ENCODE measurements at places on chromosomes 2 and 18.

DNA sequence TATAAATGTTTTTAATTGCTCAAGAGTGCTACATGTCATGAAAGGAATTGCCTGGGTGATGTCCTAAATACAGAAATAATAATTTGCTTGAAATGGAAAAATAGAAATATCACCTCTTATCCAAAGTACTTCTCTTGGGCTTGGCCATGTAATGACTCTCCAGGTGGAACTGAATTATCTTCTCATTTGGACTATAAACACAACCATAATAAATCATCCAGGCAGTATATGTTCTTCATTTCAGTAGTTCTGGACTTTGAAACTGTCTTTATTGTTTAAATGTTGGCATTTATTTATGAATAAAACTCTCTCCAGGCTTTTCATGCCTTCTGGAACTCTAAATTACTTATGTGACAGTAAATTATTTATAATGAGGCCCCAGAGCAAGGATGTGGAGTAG, 40.5 kb downstream of the OXER1 start:
- DNase-seq, result no peak

DNA sequence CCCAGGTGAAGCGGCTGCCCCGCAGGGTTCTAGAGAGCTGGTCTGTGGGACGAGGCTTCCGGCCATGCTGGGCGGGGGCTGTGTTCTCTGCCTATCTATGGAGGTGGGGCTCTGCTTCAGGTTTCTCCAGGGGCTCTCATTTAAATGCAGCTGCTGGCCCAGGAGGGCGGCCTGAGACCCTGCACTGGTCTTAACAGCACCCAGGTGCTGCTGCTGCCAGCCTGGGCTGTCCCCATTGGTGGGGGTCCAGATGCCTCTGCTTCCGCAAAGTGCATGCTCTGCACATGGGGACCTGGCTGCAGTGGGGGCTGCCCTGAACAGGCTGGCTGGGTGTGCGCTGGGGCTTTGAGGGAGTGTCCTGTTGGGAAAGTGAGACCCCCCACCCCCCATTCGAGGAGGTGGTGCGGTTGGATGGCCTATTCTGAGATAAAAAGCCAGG, 29.7 kb upstream of the ALLC start:
- no peak for DNase-seq

- no peak for DNase-seq
Observed at GRCh38 chr2:149400997-149401396, 70.6 kb downstream of the LYPD6 start.

DNA sequence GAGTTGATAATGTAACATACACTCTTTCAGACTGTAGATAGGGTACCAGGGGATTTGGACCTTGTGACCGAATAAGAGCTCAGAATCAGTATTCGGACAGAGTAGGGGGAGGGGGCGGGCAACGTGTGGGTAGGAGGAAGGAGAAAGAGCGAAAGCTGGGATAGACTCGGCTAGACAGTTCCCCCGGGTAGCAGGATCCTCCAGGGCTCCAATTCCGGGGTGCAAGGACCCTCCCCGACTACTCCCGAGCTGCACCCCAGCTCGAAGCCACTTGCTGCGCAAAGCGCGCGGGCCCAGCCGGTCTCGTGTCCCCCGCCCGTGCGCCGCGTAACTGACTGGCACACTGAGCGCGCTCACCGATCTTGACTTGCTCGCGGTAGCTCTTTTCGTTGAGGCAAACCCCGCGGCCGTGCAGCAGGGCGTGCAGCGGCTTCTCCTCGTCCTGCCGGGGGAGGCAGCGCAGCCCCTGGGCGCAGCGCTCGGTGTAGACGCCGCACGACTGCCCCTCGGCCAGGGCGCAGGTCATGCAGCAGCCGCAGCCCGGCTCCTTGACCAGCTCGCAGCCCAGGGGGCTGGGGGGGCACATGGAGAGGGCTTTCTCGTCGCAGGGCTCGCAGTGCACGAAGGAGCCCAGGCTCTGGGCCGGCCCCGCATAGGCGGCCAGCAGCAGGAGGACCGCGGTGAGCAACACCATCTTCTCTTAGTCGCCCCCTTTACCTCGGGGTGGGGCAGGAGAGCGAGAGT, 1.1 kb downstream of the IGFBP5 start:
- DNase-seq, result no peak

DNA sequence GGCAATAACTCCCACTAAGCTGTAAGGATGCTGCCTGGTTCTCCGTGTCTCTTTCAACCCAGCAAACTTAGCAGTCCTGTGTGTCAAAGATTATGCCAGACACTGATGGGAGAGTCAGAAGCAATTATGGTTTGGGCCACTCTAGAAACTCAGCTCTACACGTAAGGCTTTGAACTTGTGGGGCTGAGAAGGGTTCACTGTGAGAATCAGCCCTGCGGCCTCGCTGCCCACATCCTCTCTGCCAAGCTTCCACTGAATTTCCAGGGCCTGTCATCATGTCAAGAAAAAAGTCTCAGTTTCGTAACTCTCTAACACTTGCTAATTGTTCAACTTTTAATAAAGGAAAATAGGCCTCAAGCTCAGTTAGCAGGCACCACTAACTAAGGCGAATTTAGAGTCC, 308.8 kb upstream of the LYPD1 start:
- DNase-seq, result no peak

DNA sequence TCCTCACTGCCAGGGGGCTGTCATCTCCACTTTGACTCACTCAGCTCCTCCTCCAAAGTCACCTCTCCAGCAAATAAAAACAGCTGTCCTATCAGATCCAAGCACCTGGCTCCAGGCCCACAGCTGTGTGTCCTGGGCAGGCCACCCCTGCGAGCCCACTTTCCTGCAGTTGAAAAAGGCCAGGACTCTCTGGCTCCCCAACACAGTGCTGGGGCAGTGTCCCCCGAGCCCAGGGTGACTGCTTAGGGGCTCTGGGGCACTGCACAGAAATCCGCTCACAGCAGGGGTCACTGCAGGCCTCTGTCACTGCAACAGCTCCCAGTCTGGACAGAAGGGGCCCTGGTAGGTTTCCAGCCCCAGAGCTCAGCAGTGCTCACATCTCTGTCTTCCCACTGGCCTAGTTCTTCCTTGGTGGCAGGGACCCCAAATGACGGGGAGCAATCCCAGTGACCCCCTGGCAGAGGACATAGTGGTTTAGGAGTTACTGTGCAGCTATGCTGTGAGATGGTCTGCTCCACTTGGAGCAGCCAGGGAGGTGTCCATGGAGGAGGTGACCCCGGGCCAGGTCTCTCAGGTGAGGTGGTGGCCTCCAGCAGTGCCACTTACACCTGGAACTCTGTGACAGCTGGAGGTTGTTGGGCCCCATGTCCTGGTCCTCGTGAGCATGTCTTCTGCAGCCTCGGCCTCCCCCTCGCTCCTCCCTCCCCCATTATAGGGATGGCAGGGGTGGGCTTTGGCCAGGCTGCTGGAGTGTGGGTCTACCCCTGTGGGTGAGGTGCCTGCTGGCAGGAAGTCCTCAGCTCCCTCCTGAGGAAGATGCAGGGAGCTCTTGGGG, 35.5 kb downstream of the HS6ST1 start:
- DNase-seq, result no peak

GRCh38 chr2:88582030-88582429, 45.2 kb downstream of the EIF2AK3 start:
- no peak for DNase-seq

DNA sequence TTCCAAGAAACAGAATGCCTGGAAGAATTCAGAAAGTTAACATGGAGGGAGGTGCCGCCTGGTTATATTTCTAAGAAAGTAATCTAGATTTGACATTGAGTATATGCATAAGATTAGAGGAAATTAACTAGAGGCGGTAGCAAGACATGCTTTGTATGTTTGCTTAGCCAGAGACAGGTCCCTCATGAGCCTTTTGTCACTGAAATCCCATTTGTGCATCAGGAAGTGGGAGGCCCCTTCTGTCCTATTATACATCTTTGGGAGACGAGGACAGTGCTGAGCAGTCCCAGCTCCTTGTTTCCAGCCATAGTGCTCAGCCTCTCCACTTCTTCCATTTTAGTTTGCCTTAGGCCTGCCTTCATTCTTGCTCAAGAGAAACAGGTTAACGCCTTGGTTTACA, 115.4 kb upstream of the LHCGR start:
- DNase-seq, result no peak

DNA sequence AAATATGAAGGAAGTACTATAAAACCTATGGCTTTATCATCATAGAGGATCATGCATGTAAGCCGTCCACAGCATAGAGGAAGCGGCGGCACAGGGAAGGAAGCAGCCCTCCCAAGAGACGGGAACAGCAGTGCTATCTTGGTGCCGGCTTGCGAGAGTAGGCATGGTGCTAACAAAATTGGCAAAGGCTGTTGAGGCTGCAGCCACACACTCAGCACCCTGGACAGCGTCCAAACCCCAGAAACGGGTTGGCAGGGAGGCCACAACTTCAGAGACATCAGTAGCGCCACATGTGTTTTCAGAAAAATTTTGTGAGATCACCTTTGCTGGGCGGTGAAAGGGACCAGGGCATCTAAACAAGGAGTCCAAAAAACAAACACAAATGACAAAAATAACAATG, 37.7 kb downstream of the NETO1 start:
- no peak for DNase-seq

DNA sequence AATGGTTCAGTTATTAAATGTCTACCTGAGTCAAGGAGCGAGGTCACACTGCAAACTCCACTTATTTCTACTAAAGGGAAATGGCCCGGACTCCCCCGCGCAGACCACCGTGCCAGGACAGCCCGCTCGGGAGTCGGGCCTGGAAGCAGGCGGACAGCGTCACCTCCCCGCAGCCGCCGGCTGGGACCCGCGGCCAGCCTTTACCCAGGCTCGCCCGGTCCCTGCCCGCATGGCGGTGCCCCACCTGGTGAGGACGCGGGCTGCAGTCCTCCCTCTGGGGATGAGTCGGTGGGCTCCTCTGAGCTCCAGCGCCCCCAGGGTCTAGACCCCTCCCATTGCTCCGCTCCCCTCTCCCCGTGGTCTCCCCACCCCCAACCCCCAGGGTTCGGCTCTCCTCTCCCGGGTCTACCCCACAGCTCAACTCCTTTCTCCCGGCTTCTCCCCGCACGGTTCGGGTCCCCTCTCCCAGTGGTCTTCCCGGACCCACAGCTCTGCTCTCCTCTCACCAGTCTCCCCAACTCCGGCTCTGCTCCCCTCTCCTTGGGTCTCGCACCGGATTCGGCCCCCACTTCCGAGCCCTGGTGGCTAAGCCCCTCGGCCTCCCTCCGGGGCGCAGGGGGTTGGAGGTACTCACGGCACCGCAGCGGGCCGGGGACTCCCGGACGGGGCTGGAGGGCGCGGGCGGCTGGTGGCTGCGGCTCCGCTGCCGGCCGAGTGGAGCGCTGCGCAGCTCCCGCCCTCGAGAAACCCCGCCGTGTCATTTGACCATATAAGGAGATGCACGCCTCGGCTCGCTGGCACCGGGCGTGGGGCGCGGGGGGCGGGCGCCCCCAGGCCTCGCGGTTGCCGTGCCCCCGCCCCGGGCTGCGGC, at the start of gene FHL2:
Gene FHL2, minus strand, starts transcription at position 716 of the 871 bp plus-strand sequence. CDS start 12,535 bp downstream, outside the sequence.
- DNase-seq, result peak; percentile 44

- no peak for DNase-seq
Observed at GRCh38 chr18:79922971-79923411, 28.5 kb downstream of the SLC66A2 start.

DNA sequence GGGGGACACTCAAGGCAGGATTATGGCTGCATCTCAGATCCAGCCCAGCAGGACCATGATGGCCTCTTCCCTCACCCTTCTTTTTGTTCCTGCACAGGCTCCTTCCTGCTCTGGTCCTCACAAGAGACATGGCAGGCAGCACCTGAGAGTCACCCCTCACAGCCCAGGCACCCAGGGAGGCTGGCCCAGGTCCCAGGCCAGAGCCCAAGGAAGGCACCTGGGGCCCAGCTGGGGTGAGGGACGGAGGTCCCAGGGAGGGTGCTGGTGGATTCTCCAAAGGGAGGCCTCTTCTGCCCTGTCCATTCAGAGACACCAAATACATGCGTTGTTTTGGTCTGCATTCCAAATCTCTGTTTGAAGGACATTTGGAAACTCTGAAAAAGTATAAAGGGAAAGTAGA, 285.4 kb upstream of the HS6ST1 start:
- DNase-seq, result no peak

DNA sequence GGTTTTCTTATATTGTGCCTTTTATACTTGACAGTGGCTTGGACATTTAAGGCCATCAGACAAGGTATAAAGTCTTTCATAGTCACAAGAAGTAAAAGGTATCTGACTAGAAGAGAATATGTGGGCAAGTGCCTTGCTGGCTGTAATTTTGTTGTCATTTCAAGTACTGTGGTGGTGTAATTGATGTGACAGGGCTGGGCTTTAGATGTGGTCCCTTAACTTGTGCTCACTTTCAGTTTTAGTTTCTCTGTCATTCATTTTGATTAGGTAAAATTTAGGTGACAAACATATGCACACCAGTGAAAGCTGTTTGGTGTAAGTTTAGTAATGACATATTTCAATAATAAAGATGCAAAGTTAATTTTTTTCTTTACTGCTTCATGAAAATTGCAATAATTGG, 31.2 kb upstream of the TBR1 start:
- no peak for DNase-seq

- DNase-seq, result no peak
Observed at GRCh38 chr2:73444202-73444601, 58.6 kb downstream of the ALMS1 start.

DNA sequence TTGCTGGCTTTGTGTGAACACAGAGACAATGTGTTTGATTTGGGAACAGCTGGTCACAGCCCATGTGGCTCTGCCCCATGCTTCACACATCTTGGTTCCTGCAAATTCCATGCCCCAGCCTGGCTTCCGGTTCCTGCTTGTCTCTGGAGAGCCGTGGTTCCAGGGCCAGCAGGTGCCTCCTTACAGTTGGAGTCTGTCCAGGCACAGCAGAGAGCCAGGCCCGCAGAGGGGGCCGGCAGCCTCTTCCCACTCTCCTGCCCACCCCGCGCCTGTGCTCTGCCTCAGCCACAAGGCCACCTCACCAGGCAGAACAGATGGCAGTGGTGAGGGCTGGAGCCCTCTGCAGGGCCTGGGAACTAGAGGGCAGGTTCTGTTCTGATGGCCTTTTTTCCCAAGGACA, 81.5 kb downstream of the LDLRAD4 start:
- DNase-seq, result no peak

GRCh38 chr2:120460511-120460910, 114.6 kb downstream of the INHBB start:
- no peak for DNase-seq

DNA sequence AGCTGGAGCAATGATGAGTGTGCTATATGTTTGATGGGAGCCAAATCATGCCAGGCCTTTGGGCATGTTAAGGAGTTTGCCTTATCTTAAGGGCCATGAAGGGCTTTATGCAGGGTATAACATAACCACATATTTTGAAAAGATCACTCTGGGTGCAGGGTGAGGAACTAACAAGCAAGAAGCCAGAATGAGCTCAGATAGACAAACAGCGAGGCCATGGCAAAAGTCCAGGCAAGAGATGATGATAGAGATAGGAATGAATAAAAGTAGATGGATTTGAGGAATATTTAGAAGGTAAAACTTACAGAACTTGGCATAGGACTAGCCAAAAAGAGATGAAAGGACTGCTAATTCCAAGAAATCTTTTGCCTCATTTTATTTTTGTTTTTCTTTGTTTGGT, 6.7 kb downstream of the GALNT3 start:
- no peak for DNase-seq

GRCh38 chr2:79359419-79359818, 153.4 kb upstream of the CTNNA2 start:
- no peak for DNase-seq

- no peak for DNase-seq
Observed at GRCh38 chr2:48607307-48608014, 10.2 kb upstream of the GTF2A1L start.
